Immature natural killer cell (primary cell): ENCODE measurements at places on chromosomes 7 and 10.

DNA sequence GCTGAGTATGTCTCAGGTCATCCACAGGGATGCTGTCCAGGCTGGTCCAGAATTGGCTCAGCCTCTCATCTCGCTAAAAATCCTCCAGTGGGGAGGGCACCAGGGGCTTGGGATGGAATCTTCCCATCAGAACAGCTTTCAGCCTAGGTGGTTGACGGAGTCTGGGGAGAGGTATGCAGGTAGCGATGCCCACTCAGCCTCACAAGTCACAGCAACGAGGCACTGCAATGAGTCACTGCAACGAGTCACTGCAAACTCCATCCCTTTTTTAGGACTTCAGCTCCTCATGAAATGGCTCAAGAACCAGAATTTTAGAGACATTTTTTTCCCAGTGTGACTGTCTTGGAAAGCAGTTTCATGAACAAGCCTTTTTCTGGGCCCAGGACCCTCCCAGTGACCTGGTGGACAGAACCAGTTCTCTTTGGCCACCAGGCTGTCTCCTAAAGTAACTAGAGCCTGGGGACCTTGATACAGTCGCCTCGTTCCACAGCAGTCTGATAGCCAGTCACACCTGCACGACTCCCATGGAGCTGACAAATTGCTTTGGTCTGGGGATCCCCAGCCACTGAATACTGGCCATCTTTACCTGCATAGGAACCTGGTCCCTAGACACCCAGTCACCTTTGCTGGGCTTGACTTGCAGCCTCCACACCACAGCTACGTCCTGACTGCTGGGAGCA is 41.3 kb upstream of the PPP2R2D start:
- DNase-seq: no peak

GRCh38 chr7:85010306-85010705 is 176.6 kb downstream of the SEMA3D start:
- no peak for DNase-seq

GRCh38 chr7:93159490-93159889 is 11.3 kb upstream of the SAMD9L start:
- DNase-seq: no peak

- DNase-seq: no peak
These were observed 4.8 kb downstream of the PITRM1 start for GRCh38 chr10:3167611-3168330.

- DNase-seq: no peak
These were observed 18.9 kb downstream of the BHLHA15 start for GRCh38 chr7:98229991-98230745.

DNA sequence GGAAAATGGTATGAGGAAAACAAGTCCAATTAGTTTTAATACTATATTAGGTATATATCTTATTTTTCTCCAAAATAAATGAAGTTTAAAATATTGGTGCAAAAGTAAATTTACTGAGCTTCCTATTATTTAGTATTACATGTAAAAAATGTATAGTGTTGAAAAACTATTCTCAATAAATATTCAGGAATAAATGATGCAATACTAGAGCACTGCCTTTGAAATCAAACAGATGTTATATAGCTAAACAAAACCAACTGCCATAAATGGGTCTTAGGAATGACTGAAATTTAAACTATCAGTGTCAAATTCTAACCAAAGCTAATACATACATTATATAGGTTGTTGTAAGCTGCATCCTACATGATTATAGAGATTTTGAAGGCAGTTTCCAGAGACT is 1434.0 kb upstream of the LRRTM3 start:
- no peak for DNase-seq

DNA sequence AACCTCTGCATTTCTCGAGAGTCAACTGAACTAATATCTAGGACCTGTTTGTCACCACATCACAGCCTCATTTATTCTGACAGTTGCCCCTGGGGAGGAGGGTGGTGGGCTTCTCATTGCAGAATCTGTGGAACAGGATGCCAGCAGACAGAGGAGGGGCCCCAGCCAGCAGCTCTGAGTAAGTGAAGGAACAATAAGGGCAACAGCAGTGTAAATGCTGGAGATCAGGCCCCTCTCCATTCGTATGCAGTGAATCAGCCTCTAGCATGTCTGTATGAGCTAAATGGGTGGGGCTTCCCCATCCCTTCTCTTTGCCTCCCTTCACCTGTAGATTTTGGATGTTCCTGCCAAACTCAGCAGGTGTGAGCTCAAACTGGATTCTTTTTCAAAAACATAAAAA is 7.7 kb upstream of the CPVL start:
- no peak for DNase-seq

- no peak for DNase-seq
These were observed 7.1 kb downstream of the KCNMA1 start for GRCh38 chr10:77630507-77630848.

DNA sequence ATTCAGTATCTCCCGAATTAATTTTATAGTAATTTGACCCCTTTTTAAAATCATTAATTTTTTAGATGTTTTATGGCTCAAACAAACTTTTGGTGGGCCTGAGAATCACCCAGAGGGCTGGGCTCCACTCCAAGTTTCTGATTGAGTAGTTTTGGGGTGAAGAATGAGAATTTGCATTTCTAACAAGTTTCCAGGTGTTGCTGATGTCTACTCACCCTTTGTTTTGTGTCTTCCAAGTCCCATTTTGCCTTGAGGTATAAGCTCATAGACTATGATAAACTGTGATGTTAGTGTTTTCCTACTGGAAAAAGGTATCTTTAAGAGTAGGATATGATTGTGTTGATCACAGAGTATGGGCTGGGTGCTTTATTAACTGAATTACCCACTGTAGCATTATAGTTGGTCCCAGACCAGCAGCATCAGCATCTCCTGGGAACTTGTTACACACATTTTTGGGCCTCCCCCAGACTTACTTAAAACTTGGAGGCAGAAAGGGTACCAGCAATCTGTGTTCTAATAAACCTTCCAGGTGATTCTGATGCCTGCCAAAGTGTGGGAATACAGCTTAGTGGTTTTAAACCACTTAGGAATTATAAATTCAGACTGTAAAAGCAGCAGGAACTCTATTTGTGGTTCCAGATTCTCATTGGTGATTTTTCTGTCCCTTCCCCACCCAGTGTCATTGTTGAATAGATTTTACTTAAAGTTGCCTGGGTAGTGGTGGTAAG is 19.1 kb downstream of the ZNRF2 start:
- no peak for DNase-seq

- no peak for DNase-seq
These were observed 16.2 kb downstream of the CHST3 start for GRCh38 chr10:71980181-71981014.

DNA sequence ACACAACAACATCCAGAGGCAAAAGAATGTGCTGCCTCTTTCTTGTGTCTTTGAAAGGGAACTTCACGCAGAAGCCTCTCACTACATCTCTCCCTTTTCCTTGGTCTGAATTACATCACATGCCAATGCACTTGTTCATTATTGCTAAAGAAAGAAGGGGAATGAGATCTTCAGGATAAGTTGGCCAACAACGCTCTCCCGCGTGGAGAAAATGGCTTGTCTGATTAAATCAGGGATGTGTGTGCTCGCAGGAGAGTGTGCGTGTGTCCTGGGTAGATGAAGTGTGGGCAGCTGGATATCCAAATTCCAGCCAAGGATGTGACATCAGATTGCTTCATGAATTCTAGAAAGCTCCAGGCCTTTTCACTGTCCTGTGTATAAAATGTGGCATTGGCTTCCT is 541.6 kb upstream of the FZD8 start:
- no peak for DNase-seq

DNA sequence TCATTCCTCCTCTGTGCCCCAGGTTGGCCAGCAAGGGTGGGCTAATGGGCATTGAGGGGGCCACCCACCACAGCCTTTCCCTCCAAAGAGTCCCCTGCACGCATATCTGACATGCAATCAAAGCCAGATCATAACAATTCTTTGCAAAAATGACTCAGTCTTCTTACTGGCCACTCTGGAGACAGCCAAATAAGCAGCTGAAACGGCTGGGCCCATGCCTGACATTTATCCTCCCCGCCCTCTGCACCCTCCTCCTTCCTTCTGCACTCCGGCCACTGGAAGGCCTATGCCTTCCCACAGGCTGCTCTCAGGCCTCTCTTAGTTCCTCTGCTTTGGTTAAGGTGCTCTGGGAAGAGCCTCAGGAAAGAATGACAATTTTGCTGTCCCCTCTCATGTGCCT is 29.2 kb upstream of the NPFFR1 start:
- DNase-seq: no peak

- no peak for DNase-seq
These were observed 54.8 kb upstream of the EXOC4 start for GRCh38 chr7:133197972-133198544.

DNA sequence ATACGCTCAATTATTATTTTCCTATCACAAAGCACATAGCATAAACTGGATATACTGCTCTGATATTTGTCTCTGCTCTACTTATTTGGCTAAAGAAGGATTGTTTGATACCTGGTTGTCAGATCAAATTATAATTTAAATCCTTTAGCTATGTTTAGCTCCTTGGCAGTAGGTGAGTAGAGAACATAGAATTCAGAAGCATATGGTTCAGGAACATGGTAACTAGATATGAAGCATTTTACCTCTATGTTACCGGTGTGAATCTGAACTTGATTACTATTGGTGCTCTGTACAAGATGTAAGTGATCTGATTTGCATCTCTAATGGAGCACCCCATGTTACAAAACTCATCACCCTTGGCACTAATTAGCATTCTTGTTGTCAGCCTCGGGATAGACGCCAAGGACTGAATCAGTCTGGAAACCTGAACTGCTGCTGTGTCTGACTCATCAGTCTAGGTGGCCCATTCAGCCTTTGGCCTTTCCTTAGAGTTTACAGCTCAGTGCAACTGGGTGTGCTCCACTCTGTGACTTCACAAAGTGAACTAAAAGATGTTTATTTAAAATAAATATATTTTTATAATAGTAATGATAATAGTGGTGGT is 12.3 kb upstream of the MYPN start:
- no peak for DNase-seq

DNA sequence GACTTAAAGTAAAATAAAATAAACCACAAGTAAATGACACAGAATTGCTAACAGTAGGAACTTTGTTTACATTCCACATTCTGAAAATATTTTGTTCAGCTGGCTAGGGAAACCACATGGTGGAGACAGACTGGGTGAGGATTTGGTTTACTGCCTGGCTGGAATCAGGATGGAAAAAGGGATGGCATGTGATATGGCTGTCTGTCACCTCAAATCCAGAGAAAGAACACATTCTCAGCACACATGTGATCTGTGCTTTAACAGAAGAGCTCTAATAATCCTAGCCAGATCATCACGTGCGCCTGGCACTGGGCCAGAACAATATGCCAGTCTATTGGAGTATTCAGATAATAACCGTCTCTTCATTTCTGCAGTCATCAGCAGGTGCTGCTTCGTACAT is 90.9 kb upstream of the PIP4K2A start:
- DNase-seq: no peak

DNA sequence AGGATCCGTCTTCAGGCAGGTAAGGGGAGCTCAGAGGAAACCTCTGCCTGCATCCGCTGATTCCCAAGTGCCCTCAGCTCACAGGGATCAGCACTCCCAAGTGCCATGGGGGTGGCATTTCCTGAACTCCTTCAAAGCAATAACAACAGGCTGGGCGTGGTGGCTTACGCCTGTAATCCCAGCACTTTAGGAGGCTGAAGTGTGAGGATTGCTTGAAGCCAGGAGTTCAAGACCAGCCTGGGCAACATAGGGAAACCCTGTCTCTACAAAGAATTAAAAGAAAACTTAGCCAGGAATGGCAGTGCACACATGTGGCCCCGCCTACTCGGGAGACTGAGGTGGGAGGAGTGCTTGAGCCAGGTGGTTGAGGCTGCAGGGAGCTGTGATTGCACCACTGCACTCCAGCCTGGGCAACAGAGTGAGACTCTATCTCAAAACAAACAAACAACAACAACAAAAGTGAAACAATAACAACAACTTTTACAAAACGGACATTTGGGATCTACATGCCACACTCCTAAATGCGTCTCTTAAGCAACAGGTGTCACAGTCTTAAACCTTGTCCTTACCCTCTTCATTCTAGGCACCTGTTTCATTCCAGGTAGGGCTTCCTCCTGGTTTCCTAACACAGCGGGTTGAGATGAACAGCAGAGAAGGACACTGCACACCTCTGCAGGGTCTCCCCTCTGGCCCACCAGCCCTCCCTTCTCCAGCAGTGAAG is 73.8 kb downstream of the PAXIP1 start:
- DNase-seq: peak; percentile 8
